ENCODE measurements at places on chromosomes 16 and 17.

DNA sequence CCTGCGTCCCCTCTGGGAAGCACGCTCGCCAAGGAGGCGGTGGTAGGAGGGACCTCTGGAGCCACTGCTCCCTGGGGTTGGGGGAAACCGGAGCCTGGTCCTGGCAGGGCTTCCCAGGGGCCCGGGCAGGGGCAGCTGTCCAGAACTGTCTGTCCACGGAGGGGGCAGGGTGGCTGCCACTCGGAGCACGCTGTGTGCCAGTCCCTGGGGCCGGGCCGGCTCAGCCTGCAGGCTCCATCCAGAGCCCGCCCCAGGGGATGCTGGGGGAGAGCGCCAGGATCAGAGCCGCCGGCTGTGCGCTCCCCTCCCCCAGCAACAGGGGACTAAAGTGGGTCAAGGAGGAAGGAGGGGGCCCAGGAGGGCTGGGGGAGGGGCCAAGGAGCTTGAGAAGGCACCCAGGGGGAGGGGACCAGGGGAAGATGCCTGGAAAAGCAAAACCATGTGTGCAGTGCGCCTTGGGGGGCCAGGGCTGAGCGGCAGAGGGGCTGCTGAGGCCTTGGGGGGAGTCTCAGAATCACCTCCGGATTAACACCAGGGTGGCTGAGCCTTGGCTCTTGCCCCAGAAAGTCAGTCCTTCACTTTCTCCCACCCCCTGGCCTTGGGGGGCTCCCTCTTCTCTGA lies 21.3 kb downstream of the ZNF423 start:
- DNase-seq = no peak

DNA sequence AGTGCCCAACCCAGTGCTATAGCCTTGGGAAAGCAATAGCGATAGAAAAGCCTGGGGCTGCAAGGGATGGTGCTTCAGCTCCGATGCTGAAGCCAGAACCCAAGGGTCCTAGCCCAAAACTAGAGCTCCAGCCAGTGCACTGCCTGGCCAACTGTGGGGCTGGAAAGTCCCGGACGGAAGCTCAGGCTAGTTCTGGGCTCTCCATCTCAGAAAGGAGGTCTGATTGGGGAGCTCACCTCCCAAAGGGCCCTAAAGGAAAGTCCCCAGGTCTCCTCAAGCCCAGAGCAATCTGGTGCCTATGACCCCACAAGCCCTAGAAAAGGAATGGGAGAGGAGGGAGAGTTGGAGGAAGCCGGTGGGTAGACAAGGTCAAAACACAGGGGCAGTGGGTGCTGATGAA lies 2.0 kb upstream of the ABCC3 start:
- no peak for DNase-seq

DNA sequence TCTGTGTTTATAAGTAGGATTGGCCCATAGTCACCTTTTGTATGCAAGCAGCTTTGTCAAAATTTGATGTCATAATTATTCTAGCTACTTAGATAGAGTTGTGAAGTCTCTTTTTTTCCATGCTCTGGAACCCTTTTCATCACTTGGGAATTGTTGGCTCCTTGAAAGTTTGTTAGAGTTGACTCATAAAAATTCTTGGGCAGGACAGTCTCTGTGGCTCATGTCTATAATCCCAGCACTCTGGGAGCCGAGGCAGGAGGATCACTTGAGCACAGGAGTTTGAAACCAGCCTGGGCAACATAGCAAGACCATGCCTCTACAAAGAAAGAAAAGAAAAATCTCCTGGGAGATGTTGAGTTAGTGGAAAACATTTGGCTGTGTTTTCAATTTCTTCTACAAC lies 45.7 kb upstream of the MRC2 start:
- DNase-seq = no peak

DNA sequence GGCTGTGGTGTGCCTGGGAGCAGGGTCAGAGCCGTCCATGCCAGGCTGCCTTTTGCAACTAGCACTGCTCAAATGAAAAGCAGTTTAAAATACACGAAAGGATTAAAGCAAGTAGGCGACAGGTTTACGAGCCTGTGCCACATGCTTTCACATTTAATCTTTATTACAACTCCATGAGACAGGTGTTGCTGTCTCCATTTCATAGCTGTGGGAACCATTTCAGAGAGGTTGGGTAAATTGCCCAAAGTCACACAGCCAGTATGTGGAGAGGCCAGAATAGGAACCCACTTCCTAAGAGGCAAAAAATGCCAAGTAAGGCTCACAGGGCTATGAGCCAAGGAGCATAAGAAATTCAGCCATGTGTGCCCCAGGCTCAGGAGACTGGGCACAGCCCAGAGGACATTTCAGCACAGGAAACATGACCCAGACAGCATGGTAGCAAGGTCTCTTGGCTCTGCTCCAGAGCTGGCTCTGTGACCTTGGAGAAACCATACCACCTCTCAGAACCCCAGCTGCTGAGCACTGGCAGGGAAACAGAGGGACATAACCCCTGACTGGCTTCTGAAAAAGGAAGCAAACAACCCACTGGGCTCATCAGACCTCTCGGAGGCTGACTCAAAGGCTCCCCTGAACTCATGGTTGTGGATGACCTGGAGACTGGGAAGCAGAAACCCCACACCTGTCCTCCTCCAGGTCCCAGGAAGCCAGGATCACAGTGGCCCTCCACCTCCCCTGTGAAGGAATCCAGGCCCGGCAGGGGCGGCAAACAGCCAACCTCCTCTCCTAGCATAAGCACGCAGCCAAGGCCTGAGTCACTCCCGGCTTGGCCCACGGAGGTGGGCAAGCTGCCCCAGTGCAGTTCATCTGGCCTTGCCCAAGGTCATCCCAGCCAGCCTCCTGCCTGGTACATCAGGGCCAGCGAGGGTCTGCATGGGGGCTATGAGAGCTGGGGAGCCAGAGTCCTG lies 40.3 kb upstream of the MRPS23 start:
- no peak for DNase-seq

GRCh38 chr16:19882646-19883045 lies 2.0 kb downstream of the GPRC5B start:
- DNase-seq = no peak

- no peak for DNase-seq
Observed at GRCh38 chr17:31414550-31414918, 23.1 kb downstream of the RAB11FIP4 start.

- DNase-seq = no peak
Observed at GRCh38 chr17:39281806-39282205, 56.1 kb upstream of the STAC2 start.

DNA sequence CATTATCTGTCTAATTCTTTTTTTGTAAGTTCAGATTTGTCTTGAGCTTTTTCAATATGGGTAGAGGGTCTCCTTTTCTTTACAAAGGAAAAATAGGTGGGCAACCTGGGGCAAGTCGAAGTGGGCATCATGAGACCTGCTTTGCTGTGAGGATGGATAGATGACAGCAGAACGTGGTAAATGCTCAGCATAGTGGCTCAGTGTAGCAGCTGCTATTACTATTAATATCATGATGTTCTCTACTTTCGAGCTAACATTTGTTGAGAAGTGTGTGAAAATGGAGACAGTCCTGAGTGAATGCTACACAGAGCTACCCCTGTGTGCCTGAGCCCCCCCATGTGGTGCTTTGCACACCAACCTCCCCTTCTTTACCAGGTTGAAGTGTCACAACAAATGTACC lies 39.0 kb upstream of the LGALS9 start:
- no peak for DNase-seq

- DNase-seq = no peak
Observed at GRCh38 chr17:50034498-50035364, 21.2 kb upstream of the ITGA3 start.

DNA sequence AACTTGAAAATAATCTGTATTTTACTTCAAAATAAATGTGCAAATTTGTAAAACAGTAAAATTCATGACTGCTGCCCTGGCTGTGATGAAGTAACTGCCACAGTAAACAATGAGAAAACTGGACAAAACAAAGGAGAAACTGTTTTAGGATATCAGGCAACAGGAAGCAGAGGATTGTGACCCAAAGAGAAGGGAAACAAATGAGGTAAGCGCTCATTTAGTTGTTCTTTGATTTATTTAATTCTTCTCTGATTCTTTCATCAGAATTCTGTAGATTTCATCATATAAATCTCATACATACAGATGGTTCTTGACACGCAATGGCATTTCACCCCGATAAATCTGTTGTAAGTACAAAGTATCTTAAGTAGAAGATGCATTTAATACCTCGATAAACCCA lies 198.1 kb upstream of the AXIN2 start:
- DNase-seq = no peak

- DNase-seq = no peak
Observed at GRCh38 chr16:27428026-27428785, 26.2 kb downstream of the IL21R start.

GRCh38 chr16:58425756-58426494 lies 33.7 kb downstream of the GINS3 start:
- no peak for DNase-seq

All from erythroblast (primary cell).